ENCODE measurements at places on chromosomes 11 and 22.

GRCh38 chr11:59253001-59253400 is 40.3 kb upstream of the MPEG1 start:
- peaks cover 6% of the 10 kb centered on the region for H3K4me1 ChIP-seq
- no peak for DNase-seq
- no peak overlapping the region for H3K27ac ChIP-seq
- no peaks in the 10 kb centered on the region for H3K27me3 ChIP-seq
- no peaks in the 10 kb centered on the region for H3K36me3 ChIP-seq
- no peak overlapping the region for H3K4me3 ChIP-seq

- peaks cover 6% of the 10 kb centered on the region for H3K4me1 ChIP-seq
- no peak for DNase-seq
- no peaks in the 10 kb centered on the region for H3K27me3 ChIP-seq
- no peaks in the 10 kb centered on the region for H3K36me3 ChIP-seq
- H3K4me3 ChIP-seq = no peak overlapping the region
Observed at GRCh38 chr11:80136991-80137390, 696.2 kb upstream of the TENM4 start.

GRCh38 chr11:131792243-131792642 is 421.8 kb downstream of the NTM start:
- H3K36me3 ChIP-seq = no peaks in the 10 kb centered on the region
- DNase-seq = no peak
- H3K4me1 ChIP-seq = no peaks in the 10 kb centered on the region
- peaks cover 79% of the 10 kb centered on the region for H3K27me3 ChIP-seq
- no peak overlapping the region for H3K27ac ChIP-seq

DNA sequence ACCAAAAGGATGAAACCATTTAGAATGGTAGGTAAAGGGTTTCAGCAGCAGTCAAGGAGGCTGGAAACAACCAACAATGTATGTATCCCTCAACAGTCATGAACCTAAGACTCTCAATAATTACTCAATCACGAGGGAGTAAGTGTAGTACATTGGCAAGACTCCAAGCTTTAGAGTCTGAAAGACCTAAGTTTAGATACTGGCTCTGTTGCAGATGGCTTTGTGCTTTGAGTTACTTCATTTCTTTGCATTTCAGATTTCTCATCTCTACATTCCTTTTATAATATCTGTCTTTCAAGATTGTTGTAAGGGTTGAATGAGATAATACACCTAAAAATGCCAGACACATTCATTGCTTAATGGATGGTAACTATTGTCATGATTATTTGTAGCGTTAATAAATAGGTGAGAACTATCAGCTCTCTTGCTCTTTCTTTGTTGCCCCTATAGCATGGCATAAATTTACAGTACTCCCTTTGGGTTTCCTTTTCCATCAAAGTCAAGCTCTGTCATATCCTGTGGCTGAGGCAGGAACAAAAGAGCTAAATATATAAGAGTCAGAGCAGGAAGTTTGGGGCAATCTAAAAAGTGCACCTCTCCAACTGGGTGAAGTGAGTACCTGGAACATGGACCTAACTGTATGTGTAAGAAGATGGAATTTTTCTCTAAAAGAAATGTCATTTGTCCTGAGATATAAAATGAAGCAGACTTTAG is 228.2 kb upstream of the ZC3H12C start:
- no peaks in the 10 kb centered on the region for H3K27me3 ChIP-seq
- peaks cover 37% of the 10 kb centered on the region for H3K4me1 ChIP-seq
- no peak for DNase-seq
- no peaks in the 10 kb centered on the region for H3K36me3 ChIP-seq

DNA sequence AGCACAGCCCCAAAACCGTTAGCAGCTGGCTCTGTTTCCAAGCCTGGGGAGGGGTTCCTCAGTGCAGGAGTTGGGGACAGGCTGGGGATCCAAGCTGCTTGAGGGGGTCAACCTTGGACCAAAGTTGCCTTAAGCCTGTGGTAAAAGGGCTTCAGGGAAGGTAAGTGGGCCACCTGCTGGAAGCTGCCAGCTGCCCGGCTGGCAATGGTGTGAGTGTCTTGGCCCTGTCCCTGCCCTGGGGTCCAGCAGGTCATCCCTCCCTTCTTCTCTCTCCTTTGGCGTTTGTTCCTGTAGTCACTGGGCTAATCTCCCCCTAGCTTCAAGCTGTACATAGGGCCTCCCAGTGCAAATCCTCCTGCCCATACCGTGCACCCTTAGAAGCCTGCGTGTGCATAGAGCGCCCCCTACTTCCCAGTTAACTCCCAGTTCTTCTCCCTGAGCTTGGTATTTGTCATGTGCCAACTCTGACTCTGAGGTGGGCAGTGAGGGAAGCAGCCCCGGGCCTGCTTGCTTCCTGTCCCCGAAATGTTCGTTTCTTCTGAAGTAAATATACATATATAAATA is 4.4 kb downstream of the TMEM258 start:
- H3K27ac ChIP-seq = peak overlapping the region; percentile 62
- H3K4me3 ChIP-seq = no peak overlapping the region
- no peaks in the 10 kb centered on the region for H3K27me3 ChIP-seq
- H3K4me1 ChIP-seq = peaks cover 10% of the 10 kb centered on the region

DNA sequence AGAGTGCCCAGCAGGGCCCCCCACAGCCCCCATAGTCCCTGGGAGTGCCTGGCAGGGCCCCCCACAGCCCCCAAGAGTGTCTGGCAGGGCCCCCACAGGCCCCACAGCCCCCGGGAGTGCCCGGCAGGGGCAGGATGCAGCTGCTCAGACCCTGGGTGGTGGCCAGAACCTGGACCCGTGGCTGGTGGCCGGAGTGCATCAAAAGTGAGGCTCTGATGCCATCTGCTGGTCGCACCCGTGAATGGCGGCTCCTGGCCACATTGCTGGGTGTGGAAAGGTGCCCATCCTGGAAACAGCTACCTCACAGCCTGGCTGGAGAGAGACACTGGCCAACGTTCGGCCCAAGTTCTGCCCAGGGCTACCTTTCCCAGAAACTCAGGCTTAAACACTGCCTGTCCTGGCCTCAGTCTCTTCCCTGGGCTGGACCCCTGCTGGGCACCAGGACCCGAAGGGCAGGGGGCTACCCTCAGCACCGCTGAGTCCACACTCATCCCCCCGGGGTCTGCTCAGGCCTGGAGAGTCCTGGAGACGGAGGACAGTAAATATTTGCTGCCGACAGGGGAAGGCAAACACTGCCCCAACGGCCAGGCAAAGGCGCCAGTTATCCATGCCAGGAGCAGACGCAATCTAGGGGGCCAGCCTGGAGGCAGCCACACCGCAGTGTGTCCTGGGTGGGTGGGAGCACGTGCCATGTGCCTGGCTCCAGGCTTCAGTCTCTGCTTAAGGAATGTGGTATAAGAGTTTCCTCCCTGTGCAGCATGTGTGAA is 4.4 kb downstream of the INS start:
- no peak overlapping the region for H3K27ac ChIP-seq
- no peaks in the 10 kb centered on the region for H3K36me3 ChIP-seq
- DNase-seq = peak; percentile 64
- H3K4me1 ChIP-seq = peaks cover 3% of the 10 kb centered on the region
- no peak overlapping the region for H3K4me3 ChIP-seq

DNA sequence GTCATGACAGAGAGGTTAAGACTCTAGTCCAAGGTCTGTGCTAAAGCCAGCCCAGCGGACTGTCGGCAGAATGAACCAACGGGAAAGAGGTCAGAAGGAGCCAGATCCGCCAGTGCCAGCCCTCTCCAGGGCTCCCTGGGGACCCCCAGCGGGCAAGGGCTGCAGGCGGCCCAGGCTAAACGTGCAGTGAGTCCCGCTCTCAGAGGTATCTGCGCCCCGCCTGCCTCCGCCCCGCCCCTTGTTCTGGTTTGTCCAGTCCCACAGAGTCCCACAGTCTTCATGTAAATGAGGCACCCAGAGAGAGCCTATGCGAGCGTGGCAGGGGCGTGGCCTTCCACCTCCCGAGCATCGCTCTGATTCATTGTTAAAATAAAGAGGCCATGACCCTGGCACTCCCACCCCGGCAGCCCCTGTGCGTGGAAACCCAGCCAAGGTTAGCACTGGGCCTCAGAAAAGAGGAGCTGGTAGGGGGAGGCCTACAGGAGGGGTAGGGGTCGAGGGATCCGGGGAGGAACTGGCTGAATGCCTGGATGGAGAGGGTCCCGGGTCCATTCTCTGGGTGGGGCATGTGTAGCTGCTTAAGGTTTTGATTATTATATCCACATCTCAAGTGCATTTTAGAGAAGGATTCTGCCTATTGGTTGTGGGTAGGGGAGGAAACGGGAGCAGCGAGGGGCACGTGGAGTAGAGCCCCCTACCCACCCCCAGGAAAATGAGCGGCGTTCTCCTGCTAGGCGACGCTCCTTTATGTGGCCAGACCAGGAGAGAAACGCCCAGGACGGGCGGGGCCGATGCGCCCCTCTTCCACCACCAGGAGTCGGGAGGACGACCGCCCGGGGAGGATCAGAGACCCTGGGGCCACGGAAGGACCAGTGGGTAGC is at the start of gene TRIOBP:
Gene TRIOBP, plus strand, starts transcription at position 392 of the 881 bp plus-strand sequence. CDS start 4,318 bp downstream, outside the sequence.
- H3K4me1 ChIP-seq = peaks cover 14% of the 10 kb centered on the region
- peak; percentile 92 for DNase-seq
- H3K36me3 ChIP-seq = peaks cover 12% of the 10 kb centered on the region
- peak within 1 kb of the TSS; percentile 90 for H3K27ac ChIP-seq
- H3K27me3 ChIP-seq = no peaks in the 10 kb centered on the region

DNA sequence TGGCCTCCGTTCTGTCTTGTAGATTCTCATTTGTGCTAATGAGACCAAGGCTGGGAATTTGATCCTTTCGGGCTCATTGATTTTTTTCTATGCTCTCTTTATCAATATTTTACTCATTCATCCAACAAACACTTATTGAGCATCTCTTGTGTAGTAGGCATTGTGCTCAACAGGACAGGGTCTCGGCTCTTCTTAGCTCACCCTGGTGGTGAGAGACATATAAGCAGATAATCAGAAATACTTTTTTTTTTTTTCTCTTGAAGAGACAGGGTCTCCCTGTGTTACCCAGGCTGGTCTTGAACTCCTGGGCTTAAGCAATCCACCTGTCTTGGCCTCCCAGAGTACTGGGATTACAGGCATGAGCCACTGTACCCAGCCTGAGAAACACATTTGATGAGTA is 48.0 kb upstream of the SLC5A1 start:
- H3K27ac ChIP-seq = no peak overlapping the region
- H3K36me3 ChIP-seq = no peaks in the 10 kb centered on the region
- H3K27me3 ChIP-seq = peaks cover 11% of the 10 kb centered on the region
- H3K4me3 ChIP-seq = no peak overlapping the region

GRCh38 chr11:64304316-64305072 is 830 bp upstream of the ESRRA start:
- H3K27ac ChIP-seq = peak overlapping the region; percentile 88
- peaks cover 2% of the 10 kb centered on the region for H3K36me3 ChIP-seq
- H3K27me3 ChIP-seq = peaks cover 29% of the 10 kb centered on the region
- peak overlapping the region; percentile 84 for H3K4me3 ChIP-seq

DNA sequence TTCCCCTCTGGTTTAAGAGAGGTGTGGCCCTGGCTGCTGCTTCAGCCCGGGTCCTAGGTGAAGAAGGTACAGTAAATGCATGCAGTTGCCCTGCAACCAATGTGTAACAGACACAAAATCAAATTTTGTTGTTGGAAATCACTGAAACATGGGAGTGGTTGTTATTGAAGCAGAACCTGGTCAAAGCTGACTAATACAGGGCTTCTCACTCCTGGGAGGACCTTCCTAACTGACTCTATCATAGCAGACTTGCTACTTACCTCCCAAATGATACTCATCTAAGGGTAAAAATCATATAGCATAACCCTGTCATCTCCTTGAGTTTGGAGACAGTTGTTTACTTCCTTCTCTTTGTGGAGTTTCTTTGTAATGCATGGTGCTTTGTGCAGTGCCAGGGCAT is 52.6 kb downstream of the SLC1A2 start:
- H3K36me3 ChIP-seq = no peaks in the 10 kb centered on the region
- H3K27me3 ChIP-seq = peaks cover 14% of the 10 kb centered on the region
- H3K4me1 ChIP-seq = peaks cover 3% of the 10 kb centered on the region
- no peak overlapping the region for H3K27ac ChIP-seq
- H3K4me3 ChIP-seq = no peak overlapping the region

GRCh38 chr22:26707581-26707980 is 50.2 kb downstream of the MIAT start:
- no peak for DNase-seq
- no peak overlapping the region for H3K4me3 ChIP-seq
- no peaks in the 10 kb centered on the region for H3K27me3 ChIP-seq
- H3K36me3 ChIP-seq = peaks cover 18% of the 10 kb centered on the region

- H3K4me3 ChIP-seq = peak overlapping the region; percentile 69
- H3K4me1 ChIP-seq = peaks cover 50% of the 10 kb centered on the region
- no peak for DNase-seq
- H3K27me3 ChIP-seq = no peaks in the 10 kb centered on the region
- no peak overlapping the region for H3K27ac ChIP-seq
Observed at GRCh38 chr11:46345881-46346484, 1.3 kb upstream of the DGKZ start.

GRCh38 chr11:47550288-47551047 is 2.5 kb downstream of the CELF1 start:
- no peaks in the 10 kb centered on the region for H3K27me3 ChIP-seq
- peaks cover 18% of the 10 kb centered on the region for H3K4me1 ChIP-seq
- H3K4me3 ChIP-seq = peak overlapping the region; percentile 0
- peaks cover 6% of the 10 kb centered on the region for H3K36me3 ChIP-seq
- no peak for DNase-seq
- H3K27ac ChIP-seq = peak overlapping the region; percentile 99

GRCh38 chr11:6438979-6439571 is 1.7 kb downstream of the HPX start:
- no peaks in the 10 kb centered on the region for H3K27me3 ChIP-seq
- H3K36me3 ChIP-seq = no peaks in the 10 kb centered on the region
- no peak for DNase-seq
- peaks cover 2% of the 10 kb centered on the region for H3K4me1 ChIP-seq

GRCh38 chr11:76972051-76972450 is 62.1 kb upstream of the B3GNT6 start:
- DNase-seq = no peak
- H3K4me1 ChIP-seq = no peaks in the 10 kb centered on the region
- H3K4me3 ChIP-seq = no peak overlapping the region
- H3K36me3 ChIP-seq = peaks cover 16% of the 10 kb centered on the region
- no peak overlapping the region for H3K27ac ChIP-seq

GRCh38 chr11:128288368-128288767 is 299.0 kb downstream of the ETS1 start:
- peaks cover 25% of the 10 kb centered on the region for H3K4me1 ChIP-seq
- H3K27me3 ChIP-seq = peaks cover 2% of the 10 kb centered on the region
- H3K4me3 ChIP-seq = no peak overlapping the region

- H3K27me3 ChIP-seq = peaks cover 21% of the 10 kb centered on the region
- H3K27ac ChIP-seq = no peak within 1 kb of the TSS
- H3K4me3 ChIP-seq = no peak within 1 kb of the TSS
- DNase-seq = no peak
- H3K36me3 ChIP-seq = no peaks in the 10 kb centered on the region
Observed at GRCh38 chr11:127000291-127000968, at the start of gene KIRREL3. TSS of gene KIRREL3 (minus strand) at chr11:127000770.

DNA sequence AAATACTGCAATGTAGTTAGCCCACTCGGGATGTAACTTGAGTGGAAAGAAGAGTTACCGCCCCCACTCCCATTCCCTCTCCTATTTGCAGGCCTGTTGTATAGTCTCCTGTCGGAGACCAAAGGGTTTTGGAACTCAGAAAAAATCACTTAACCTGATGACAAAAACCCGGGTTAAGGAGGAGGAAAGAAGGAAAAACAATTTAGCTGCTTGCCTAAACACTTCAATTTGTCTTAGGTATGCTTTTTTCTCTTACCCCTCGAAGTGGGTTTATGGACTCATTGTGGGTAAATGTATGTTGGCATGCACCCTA is 2.2 kb downstream of the YAP1 start:
- peak overlapping the region; percentile 100 for H3K27ac ChIP-seq
- peaks cover 4% of the 10 kb centered on the region for H3K36me3 ChIP-seq
- no peak for DNase-seq
- H3K27me3 ChIP-seq = no peaks in the 10 kb centered on the region

GRCh38 chr11:107413352-107413751 is 44.3 kb downstream of the CWF19L2 start:
- no peaks in the 10 kb centered on the region for H3K27me3 ChIP-seq
- H3K27ac ChIP-seq = no peak overlapping the region
- H3K4me3 ChIP-seq = no peak overlapping the region
- H3K4me1 ChIP-seq = no peaks in the 10 kb centered on the region
- H3K36me3 ChIP-seq = peaks cover 30% of the 10 kb centered on the region

Data from mesothelial cell of epicardium (in vitro differentiated cells).